ENCODE measurements at places on chromosomes 3 and 15.

GRCh38 chr3:1269808-1270207 lies 177.0 kb downstream of the CNTN6 start:
- DNase-seq: no peak

DNA sequence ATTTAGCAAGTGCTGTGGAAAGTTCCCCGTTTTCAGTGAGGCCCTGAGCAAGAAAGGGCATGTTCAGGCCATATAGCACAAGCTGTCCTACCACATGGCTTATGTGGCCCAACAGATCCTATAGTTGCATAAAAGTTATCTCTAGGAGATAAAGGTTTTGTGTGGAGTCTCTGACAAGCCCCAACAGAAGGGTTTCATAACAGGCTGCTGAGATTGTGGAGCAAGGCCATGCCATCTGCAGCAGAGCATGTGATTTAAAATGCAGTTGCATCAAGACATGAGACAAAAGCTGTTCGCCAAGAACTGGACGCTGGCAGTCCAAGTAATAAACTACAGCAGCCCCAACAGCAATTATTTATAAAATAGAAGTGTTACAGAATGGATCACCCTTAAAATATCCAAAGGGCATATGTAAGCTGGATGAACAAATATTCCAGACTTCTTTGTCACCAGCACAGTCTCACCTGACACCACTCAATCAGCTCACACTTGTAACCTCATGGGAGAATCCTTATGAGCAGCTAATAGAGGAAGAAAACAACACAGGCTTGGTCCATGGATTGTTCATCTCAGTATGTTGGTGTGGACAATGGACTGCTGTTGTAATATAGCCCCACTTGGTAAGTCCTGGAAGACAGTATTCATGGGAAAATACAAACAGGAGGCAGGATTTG lies 14.4 kb upstream of the CLDN1 start:
- no peak for DNase-seq

GRCh38 chr3:64303401-64303800 lies 78.1 kb upstream of the PRICKLE2 start:
- DNase-seq: no peak

GRCh38 chr3:124333931-124334640 lies 342.2 kb upstream of the ROPN1 start:
- DNase-seq: no peak

- no peak for DNase-seq
These were observed 35.8 kb upstream of the ABHD2 start for GRCh38 chr15:89052474-89052873.
